Activated CD4-positive, CD25-positive, alpha-beta regulatory T cell treated with anti-CD3 and anti-CD28 coated beads, Interleukin-2, amount 50 U/mL, for 16 hours (primary cell): ENCODE measurements at places on chromosomes 13 and 19.
A peak's percentile ranks its signal among the peaks of the same experiment; 100 is the strongest.

DNA sequence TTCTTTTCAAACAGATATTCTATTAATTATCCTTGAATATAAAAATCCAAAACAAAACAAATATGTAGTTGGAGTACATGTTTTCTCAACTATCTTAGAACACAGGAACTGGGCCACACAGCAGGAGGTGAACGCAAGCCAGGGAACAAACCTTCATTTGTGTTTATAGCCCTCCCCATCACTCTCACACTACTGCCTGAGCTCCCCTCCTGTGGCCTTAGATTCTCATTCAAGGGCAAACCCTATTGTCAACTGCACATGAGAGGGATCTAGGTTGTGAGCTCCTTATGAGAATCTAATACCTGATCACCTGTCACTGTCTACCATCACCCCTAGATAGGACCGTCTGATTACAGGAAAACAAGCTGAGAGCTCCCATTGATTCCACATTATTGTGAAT is 427.1 kb upstream of the PRR20A start:
- no peak for DNase-seq

- no peak for DNase-seq
Measured at GRCh38 chr13:23461544-23461943, 28.0 kb upstream of the SACS start.

GRCh38 chr19:21460686-21461085 is 44.7 kb upstream of the ZNF429 start:
- no peak for DNase-seq

GRCh38 chr13:19713186-19713965 is 69.4 kb downstream of the PSPC1 start:
- DNase-seq = no peak

- no peak for DNase-seq
Measured at GRCh38 chr19:16116067-16116466, 4.4 kb downstream of the RAB8A start.

DNA sequence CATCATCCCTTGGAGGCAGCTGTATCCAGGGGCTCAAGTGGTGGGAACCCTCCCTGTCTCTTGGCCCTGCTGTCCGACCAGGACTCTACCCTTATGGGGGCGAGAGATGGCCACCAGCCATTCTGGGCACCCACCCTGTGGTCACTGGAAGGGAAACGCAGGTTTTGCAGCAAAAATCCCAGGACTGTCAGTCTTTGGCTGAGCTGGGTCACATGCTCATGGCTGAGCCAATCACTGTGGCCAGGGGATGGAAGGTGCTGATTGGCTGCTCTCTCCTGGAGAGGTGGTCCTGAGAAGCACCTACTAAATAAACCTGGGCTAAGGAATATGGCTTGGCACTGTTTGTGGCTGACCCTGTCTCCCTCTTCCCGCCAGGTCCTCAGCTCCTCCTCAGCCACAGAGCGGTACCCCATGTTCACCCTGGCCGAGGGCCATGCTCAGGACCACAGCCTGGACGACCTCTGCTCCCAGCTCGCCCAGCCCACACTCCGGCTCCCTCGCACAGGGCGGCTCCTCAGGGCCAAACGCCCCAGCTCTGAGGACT is 8.9 kb downstream of the ATG4D start:
- no peak for DNase-seq

GRCh38 chr13:87884884-87885283 is 213.7 kb downstream of the SLITRK5 start:
- no peak for DNase-seq

DNA sequence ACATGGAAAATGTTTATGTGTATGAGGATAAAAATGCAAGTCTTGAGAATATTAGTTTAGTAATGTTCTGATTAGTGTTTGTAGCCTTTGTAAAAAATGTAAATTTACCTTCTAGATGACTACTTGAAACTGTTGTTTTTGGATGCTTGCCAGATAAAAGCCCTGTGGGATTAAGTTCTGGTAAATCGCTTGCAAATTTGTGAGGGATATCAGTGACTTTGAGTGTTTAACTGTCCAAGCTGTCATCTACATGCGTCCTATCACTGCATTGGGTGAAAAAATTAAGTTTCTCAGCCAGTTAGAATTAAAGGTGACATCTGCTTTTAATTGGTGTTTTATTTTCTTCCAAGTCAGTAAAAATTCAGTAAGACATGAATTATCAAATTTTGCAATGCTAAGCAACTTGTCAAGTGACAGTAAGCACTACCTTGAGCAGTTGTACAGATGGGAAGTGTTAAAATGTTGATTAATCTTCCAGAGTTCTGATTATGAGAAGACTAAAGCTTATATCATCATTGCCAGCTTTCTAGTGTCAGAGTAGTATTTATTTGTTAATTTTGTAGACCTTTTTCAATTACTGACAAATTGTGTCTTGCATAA is 88.0 kb downstream of the PCCA start:
- no peak for DNase-seq

GRCh38 chr13:30748717-30749116 is 13.4 kb downstream of the ALOX5AP start:
- DNase-seq = no peak

DNA sequence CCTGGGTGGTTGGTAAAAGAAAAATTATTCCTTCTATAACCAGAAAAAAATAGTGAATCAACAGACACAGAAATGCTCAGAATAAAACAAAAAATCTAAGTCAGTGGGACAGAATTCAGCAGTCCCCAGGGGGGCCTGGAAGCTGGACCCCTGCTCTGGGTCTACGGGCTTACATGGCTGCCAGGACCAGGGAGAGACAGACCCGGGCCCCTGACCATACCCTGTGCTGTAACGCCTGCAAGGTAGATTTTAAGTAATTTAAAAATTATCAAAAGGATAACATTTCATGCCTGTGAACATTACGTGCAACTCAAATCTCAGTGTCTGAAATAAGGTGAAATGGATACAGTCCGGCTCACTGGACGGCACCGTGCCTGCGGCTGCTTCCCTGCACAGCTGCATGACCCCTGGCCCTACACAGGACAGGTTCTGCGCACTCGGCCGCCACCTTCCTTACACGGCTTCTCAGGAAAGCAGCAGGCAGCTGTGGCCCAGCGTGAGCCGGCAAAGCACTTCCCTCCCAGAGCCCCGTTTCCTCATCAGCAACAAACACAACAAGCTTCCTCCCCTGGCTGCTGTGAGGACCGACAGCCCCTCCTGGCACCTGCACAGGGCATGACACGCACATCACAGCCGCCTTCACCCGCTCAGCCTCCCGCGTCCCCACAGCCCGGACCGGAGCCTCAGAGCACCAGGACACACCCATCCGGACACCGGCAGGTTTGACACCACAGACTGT is 22.2 kb downstream of the RASA3 start:
- peak; percentile 43 for DNase-seq

GRCh38 chr13:93925990-93926389 is 553.5 kb downstream of the DCT start:
- no peak for DNase-seq

DNA sequence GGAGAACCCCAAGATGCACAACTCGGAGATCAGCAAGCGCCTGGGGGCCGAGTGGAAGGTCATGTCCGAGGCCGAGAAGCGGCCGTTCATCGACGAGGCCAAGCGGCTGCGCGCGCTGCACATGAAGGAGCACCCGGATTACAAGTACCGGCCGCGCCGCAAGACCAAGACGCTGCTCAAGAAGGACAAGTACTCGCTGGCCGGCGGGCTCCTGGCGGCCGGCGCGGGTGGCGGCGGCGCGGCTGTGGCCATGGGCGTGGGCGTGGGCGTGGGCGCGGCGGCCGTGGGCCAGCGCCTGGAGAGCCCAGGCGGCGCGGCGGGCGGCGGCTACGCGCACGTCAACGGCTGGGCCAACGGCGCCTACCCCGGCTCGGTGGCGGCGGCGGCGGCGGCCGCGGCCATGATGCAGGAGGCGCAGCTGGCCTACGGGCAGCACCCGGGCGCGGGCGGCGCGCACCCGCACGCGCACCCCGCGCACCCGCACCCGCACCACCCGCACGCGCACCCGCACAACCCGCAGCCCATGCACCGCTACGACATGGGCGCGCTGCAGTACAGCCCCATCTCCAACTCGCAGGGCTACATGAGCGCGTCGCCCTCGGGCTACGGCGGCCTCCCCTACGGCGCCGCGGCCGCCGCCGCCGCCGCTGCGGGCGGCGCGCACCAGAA is 1.1 kb downstream of the SOX1 start:
- DNase-seq = no peak

- DNase-seq = no peak
Measured at GRCh38 chr13:113603116-113603710, 18.7 kb downstream of the TFDP1 start.
